ENCODE measurements at places on chromosomes 12 and 14.

GRCh38 chr14:64745511-64746091 lies 41.4 kb downstream of the PLEKHG3 start:
- no peak for DNase-seq

GRCh38 chr14:74951443-74952179 lies 3.8 kb downstream of the PGF start:
- no peak for DNase-seq

GRCh38 chr14:39266525-39266870 lies 32.8 kb downstream of the MIA2 start:
- no peak for DNase-seq

GRCh38 chr14:64711039-64711438 lies 6.8 kb downstream of the PLEKHG3 start:
- DNase-seq, result no peak

- no peak for DNase-seq
Observed at GRCh38 chr14:75277815-75278421, 710 bp upstream of the FOS start.

- DNase-seq, result no peak
Observed at GRCh38 chr14:95299271-95299670, 20.4 kb downstream of the CLMN start.

- no peak for DNase-seq
Observed at GRCh38 chr14:97458661-97459579, 661.7 kb downstream of the VRK1 start.

GRCh38 chr12:66206141-66206540 lies 17.1 kb downstream of the IRAK3 start:
- DNase-seq, result no peak

DNA sequence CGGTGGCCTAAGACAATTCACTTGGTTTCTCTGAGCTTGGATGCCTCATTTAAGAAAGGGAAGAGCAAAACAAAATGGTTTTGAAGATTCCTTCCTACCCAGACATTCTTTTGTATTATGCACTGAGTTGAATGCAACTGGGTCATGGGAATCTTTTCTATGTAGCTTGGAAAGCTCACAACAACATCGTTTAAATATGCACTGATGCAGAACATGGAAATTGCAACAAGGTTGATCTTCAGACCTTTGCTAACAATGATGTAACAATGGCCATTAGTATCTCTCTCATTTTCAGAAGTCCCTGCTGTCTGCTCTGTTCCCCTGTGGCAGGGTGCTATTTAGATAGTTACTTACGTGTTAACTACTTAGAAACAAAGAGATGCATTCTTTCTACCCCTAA lies 30.1 kb upstream of the IGF1 start:
- DNase-seq, result no peak

DNA sequence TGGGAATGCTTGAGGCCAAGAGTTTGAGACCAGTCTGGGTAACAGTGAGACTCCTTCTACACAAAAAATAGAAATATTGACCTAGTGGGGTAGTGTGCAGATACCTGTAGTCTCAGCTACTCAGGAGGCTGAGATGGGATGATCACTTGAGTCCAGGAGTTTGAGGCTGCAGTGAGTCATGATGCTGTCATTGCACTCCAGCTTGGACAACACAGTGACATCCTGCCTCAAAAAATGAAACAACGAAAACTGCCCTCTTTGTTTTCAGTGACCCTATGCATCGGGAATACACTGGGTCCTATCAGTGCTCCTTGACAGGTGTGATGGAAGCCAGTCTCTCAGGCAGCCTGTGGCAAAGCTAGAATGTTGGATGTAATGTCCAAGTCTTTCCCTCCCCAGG lies 311.5 kb upstream of the OR4E1 start:
- no peak for DNase-seq

GRCh38 chr12:129075460-129076208 lies 222.4 kb downstream of the GLT1D1 start:
- no peak for DNase-seq

DNA sequence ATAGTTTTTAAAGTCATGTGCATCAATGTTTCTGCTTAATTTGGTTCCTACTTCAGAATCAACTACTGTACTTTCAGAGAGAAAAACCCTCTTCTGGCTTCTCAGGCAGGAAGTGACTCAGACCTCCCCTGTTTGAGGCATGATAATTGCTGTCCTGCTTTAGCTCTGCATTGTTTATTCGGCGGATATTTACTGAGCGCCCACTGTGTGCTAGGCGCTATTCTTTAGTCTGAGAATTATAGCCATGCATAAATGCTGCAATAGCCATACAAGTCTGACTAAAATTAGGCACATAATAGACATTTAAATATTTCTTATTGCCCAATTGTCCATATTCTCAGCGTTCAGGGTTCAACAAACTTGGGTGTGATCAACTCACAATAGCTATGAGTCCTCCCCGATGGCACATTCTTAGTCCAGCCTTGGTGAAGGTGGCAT lies 6.1 kb upstream of the AMIGO2 start:
- no peak for DNase-seq

DNA sequence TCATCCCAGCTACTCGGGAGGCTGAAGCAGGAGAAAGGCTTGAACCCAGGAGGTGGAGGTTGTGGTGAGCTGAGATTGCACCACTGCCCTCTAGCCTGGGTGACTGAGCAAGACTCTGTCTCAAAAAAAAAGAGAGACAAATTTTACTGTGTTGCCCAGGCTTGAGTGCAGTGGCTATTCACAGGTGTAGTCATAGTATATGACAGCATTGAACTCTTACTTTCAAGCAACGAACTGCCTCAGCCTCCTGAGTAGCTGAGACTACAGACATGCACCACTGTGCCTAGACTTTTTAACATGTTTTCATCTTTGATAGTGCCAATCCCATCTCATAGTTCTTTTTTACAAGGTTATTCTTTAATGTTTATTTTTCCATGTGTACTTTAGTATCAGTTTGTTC lies 13.7 kb downstream of the ARID2 start:
- DNase-seq, result no peak

- DNase-seq, result no peak
Observed at GRCh38 chr14:73576391-73576790, 7.4 kb downstream of the ACOT2 start.

DNA sequence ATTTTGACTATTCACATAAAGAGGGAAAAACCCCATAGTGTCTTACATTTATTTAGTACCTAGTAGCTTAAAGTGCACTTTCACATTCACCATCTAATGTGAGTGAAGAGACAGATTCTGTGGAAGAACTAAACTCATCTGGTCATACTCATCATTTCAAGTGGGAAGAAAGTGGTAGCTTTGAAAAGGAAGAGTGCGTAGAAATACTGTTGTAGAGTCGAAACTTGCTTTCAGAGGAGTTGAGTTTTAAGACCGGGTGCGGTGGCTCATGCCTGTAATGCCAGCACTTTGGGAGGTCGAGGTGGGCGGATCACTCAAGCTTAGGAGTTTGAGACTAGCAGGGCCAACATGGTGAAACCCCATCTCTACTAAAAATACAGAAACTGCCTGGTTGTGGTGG lies 222.2 kb downstream of the ERC1 start:
- no peak for DNase-seq

- DNase-seq, result no peak
Observed at GRCh38 chr12:27960821-27961220, 11.7 kb downstream of the PTHLH start.

DNA sequence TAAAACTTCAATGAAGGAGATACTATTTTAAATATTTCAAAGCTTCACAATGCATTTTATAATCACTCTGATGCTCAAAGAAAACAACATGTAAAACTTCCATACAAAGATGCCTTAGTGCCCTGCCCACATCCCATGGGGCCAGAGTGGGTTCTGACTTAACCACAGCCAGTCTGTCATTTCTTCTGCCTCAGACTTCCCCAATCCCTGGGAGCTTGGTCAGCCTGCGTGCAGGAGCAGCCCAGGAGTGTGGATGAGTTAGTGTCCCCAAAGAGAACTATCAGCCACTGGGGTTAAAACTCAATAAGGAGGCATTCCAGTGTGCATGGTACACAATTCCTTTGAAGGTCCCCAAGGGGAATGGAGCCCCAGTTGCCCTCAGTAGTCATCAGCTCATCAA lies 100.3 kb downstream of the PTCSC3 start:
- no peak for DNase-seq

DNA sequence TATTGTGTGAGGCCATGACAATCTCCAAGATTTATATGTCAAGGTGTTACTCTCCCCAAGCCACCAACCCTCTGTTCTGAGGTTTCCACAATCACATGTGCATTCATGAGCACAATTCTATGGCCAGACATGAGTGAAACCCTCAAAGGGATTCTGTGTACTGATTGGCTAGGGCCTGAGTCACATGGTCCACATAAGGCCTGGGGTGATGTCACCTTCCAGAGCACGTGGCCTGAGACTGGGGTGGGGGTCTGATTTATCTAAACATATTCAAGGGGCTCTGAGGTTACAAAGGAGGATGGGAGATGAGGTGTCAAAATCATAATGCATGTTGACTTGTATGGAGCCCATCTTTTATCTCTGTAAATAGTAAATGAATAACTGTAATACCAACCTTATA lies 1369.9 kb upstream of the TMEM132C start:
- DNase-seq, result no peak

DNA sequence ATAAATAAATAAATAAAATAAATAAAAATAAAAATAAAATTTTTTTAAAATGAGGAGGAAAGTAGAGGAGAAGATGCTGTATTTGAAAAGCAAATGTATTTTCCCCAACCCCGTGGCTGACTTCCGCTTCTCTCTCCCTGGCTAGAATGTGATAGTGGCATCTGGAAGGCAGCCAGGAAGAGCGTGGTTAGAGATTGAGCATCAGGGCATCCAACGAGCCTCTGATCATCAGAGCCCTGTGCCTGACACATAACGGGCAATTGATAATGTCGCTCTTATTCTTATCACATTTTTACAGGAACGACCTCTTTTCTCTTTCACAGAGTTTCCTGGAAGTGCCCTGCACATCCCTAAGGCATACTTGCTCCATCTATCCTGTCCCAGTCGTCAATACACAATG lies 496.9 kb upstream of the TMEM132C start:
- DNase-seq, result no peak

- DNase-seq, result no peak
Observed at GRCh38 chr12:107411792-107412535, 273.6 kb upstream of the PWP1 start.

- no peak for DNase-seq
Observed at GRCh38 chr12:49866859-49867569, 24.1 kb upstream of the BCDIN3D start.

DNA sequence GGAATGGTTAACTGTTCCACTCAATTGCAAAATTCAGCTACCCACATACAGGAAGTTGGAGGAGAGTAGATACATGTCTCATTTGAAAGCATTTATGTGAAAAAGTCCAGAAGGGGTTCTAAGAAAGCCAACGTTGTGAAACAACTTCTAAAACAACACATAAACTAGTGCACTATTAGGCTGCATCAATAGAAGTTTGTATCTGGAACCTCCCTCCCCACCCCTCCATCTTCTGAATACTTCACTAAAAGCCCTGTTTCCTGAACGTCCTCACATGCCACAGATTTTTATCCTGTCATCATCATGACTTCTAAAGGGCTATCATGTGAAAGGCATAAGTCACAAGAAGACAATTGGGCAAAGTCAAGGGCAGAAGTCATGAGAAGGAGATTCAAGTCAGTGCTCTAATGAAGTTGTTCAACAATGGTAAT lies 5.5 kb downstream of the KRT79 start:
- DNase-seq, result no peak

DNA sequence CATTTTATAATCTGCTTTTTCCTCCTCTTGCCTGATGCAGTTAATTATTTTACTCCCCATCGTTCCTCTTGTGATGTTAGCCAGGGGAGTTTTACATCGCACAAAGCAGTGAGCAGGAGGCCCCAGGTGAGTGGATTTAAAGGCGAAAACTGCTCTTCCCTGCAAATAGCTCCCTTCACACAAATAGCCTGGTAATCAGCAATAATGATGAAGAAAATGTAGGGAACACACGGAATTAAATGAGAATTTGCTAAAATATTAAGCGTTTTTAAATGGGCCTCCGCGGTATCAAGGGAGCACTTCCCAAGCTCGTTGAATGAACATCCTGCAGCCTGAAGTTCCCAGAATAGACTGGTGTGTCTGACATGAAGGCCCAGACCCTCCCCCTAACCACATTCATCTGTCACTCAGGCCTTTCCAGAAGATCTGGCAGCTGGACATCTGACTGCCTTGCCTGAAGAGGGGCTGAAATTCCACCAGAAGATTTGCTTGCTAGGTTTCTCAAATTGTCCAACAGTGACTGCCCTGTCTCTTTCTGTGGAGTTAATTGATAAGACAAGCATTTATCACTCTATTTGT lies 127.2 kb downstream of the CCDC60 start:
- DNase-seq, result no peak

GRCh38 chr12:114479831-114480230 lies 73.9 kb upstream of the TBX5 start:
- no peak for DNase-seq

DNA sequence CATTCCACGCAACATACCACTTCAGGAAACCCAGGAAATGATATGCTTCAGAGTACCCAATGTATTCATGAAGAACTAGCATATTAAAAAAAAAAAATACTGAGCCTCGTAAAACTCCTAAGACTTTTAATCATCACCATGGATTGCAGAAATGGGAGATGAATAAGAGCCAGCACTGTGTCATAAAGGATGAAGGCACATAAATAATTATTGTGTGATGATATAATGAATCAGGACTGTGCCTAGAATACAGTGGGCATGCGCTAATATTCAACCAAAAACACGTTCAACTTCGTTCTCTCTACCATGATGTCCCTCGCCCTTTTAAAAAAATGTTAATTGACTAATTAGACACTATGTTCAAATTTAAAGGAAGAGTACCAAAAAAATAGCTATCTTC lies 68.7 kb downstream of the CIT start:
- DNase-seq, result peak; percentile 24

Data from fibroblast of skin of left biceps (primary cell).